ENCODE measurements at places on chromosomes 6 and 20.
A peak's percentile ranks its signal among the peaks of the same experiment; 100 is the strongest.

GRCh38 chr6:109299776-109300564, 82.3 kb downstream of the CD164 start:
- DNase-seq = no peak

DNA sequence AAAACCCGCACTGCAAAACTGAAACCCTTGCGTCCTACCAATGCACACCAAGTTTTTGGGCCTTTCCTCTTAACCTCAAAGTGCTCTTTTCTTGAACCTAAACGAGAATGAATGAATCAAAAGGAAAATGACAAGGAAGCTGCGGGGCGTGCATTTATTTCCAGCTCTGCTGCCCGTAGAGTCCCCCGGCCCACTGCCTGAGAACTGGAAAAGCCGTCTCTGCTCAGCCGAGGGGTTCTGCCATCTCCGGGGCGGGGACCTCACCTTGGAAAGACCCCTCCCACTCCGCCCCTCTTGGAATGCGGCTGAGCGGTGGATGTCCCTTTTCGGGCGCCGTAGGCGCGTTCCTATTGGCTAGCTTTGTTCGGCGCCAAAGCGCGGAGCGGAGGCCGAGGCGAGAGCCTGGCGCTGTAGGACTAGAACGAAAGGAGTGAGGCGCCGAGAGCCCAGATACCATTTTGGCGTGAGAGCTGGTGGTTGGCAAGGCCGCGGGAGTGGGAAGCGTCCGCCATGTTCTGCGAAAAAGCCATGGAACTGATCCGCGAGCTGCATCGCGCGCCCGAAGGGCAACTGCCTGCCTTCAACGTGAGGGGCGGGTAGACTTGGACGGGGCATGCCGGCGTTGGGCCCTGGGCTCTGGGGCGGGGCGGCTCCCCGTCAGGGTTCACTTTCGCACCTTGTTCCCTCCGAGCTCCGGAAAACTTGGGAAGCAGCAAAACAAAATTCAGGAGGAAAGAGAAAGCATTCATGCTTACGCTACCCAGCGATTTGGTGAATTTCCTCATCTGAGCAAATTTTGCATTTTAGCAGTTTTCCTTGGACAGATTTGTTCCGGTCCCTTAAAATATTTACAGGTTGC, at the start of gene GINS1:
Gene GINS1, plus strand, starts transcription at position 363 of the 859 bp plus-strand sequence. Its CDS starts 148 bp downstream, at position 511.
- DNase-seq = peak; percentile 55

GRCh38 chr6:142694054-142694453, 250.9 kb downstream of the HIVEP2 start:
- DNase-seq = no peak

DNA sequence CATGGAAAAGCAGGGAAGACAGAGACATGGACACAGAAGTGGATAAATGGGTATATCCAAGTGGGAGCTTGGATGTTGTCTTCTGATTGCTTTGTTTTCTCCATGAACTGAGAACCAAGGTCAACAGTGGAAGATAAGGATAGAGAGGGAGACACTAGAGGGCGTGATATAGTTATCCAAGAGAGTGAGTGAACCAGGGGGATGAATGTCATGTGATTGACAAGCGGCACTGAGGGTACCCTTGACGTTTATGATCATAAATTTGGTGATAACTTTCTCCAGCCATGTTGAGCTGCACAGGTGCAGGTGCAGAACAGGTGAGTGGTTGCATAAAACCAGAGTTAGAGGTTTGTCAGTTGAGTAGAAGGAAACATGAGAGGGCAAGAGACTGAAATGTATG, 20.7 kb downstream of the EBF4 start:
- DNase-seq = no peak

DNA sequence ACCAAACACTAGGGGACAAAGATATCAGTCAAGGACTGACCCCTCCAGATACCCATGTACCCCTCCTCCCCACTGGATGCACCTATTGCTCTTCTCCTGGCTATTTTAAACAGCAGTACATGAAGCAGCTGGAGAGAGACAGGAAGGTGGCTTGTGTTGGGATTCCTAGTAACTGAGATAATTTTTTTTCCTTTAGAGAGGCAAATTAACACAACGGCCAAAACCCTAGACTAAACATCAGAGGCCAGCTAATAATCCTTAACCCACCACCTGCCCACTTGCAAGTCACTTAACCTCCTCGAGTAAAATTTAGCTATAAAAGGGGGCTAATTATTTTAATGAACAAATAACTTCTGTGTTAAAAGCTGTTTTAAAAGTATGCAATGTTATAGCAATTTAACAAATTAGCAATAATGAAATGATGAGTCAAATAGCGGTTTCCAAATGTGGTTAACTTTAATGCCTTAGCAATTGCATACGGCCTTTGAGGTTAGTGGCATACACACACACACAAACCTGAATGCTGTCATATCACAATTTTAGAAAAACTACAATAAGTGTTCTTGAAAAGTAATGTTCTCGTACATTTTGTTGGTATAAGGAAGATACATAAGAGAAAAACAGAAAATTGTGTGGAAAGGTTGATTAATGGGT, 151.7 kb downstream of the FRK start:
- no peak for DNase-seq

DNA sequence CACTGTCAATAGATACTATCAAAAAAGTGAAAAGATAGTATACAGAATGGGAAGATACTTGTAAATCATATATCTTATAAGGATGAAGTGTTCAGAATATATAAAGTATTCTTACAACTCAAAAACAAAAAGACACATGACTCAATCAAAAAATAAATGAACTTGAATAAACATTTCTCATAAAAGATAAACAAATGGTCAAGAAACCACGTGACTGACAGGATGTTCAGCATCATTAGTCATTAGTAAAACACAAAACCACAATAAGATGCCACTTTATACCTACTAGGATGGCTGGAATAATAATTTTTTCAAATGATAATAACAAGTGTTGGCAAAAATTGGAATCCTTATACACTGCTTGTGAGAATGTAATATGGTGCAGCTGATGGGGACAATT, 729.1 kb upstream of the HS3ST5 start:
- DNase-seq = no peak

DNA sequence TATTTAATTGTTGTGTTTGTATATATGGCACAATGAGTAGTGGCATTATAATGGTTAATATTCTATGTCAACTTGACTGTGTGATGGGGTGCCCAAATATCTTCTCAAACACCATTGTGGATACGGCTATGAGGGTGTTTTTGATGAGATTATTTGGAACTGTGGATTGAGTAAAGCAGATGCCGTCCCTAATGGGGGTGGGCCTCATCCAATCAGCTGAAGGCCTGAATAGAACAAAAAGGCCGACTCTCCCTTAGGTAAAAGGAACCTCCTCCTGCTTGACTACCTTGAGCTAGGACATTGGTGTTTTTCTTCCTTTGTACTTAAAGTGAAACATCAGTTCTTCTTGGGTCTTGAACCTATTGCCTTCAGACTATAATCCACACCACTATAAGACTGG, 207.8 kb downstream of the WDR27 start:
- no peak for DNase-seq

Measured in activated naive CD4-positive, alpha-beta T cell (primary cell).